Uterus (tissue), 4 donors: ENCODE measurements at places on chromosomes 1 and 21. TPM values are rescaled to one million over a fixed set of nuclear protein-coding genes. Genes with fewer than 3 reads are reported as not detected.
A peak's percentile ranks its signal among the peaks of the same experiment; 100 is the strongest.

DNA sequence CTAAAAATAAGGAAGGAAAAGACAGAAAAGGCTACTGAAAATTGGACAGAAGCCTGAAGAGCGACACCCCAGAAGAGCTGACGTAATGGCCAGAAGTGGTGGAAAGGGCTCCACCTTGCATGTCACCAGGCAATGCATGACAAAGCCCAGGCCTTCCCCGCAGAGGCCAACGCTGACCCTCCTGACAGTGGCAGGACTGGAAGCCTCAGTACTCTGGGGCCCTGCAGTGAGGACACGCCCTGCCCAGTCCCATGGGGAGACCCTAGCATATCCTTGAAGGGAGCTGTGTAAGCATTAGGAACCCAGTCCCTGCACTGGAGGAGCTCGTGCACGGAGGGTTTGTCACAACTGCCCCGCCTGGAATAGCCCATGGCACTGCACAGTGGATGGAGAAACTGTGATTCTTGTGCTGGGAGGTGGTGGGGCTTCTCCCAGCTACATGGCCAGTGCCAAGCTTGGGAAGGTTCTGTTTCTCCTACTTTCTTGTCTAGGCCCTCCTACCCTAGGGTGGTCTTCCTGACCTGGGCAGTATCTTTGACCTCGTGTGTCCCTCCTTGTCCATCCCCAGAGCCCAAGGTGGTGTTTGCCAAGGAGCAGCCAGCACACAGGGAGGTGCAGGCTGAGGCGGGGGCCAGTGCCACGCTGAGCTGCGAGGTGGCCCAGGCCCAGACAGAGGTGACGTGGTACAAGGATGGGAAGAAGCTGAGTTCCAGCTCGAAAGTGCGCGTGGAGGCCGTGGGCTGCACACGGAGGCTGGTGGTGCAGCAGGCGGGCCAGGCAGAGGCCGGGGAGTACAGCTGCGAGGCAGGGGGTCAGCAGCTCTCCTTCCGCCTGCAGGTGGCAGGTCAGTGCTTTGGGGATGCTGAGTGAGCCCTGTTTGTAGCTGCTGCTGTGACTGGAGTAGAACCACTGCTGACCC, 60.4 kb downstream of the OBSCN start:
- H3K27me3 ChIP-seq: no peaks in the 10 kb centered on the region
- no peak for DNase-seq
- H3K27ac ChIP-seq: no peak overlapping the region
- H3K4me1 ChIP-seq: no peaks in the 10 kb centered on the region
- H3K36me3 ChIP-seq: no peaks in the 10 kb centered on the region

DNA sequence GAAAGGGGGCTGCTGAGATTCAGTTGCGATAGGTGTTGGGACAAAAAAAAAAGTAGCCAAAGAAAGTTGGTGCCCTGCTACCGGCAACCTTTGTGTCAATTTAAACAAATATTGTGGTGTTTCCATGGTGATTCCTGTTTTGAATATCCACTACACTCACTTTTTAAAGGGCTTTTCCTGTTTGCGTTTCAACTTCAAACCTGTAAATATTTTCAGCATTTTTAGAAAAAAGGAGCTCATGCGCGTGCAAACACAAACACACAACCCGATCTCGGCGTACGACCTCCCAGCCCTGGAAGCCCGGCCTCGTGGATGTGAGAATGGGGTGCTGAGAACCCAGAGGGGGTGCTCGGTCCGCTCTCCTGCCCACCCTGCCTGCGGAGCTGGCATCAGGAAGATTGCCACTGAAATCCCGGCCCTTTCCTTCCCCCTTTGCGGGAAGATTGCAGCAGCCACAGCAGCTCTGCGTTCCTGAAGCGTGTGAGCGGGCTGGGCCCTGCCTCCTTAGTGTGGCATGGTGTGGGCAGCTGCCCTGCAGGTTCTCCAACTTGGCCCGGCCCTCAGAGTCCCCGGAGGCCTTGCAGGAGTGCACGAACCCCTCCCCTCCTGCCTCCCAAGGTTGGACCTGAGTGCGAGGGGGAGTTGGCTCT, 34.8 kb downstream of the CASZ1 start:
- no peak for DNase-seq
- no peak overlapping the region for H3K27ac ChIP-seq
- no peaks in the 10 kb centered on the region for H3K4me1 ChIP-seq
- H3K4me3 ChIP-seq: no peak overlapping the region
- H3K36me3 ChIP-seq: no peaks in the 10 kb centered on the region

GRCh38 chr1:155254714-155255242, 505 bp downstream of the ENTREP3 start:
- DNase-seq: peak; percentile 56
- H3K36me3 ChIP-seq: no peaks in the 10 kb centered on the region
- no peaks in the 10 kb centered on the region for H3K4me1 ChIP-seq
- H3K27me3 ChIP-seq: no peaks in the 10 kb centered on the region
- H3K27ac ChIP-seq: peak overlapping the region; percentile 98

DNA sequence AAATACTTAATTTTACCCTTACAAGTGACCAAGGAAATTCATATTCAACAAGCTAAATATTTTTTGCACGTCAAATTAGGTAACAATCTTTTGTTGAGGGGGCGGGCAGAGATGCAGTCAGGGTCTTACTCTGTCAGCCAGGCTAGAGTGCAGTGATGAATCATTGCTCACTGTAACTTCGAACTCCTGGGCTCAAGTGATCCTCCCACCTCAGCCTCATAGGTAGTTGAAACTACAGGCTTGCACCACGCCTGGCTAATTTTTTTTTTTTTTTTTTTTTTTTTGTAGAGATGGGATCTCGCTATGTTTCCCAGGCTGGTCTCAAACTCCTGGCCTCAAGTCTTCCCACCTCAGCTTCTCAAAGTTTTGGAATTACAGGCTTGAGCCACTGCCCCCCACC, 26.5 kb downstream of the PHTF1 start:
- no peak for DNase-seq
- no peaks in the 10 kb centered on the region for H3K36me3 ChIP-seq
- H3K27ac ChIP-seq: no peak overlapping the region
- no peaks in the 10 kb centered on the region for H3K4me1 ChIP-seq

- no peak overlapping the region for H3K4me3 ChIP-seq
- H3K27ac ChIP-seq: no peak overlapping the region
- no peaks in the 10 kb centered on the region for H3K27me3 ChIP-seq
- no peak for DNase-seq
- peaks cover 16% of the 10 kb centered on the region for H3K4me1 ChIP-seq
- H3K36me3 ChIP-seq: no peaks in the 10 kb centered on the region
Measured at GRCh38 chr1:32897082-32898049, 3.8 kb downstream of the TMEM54 start.

DNA sequence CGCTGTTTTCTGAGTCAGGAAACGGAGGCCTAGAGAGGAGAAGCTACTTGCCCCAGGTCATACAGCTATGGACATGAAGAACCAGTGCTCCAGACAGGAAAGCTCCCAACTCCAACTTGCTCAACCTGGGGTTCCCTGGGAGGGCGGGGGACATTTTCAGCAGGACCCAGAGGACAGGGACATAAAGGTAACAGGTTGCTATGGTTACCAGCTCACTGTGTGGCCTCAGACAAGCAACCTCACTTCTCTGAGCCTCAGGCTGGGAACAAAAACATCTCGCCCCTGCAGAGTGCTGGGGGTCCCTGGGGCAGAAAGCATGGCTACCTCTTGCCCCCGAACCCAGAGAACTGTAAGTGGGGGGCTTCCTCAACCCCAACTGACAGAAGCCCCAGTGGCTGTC, 16.1 kb downstream of the FBXO2 start:
- no peaks in the 10 kb centered on the region for H3K4me1 ChIP-seq
- no peaks in the 10 kb centered on the region for H3K27me3 ChIP-seq
- no peak for DNase-seq

Gene BGLAP
- total RNA-seq: 4.2 TPM

Gene FAM229A
- 20.2 TPM for total RNA-seq

Gene ATP6V1G3
- not detected for total RNA-seq

Gene S100A5
- not detected for total RNA-seq
